T follicular helper cell (primary cell): ENCODE measurements at places on chromosomes 7 and 10.

- DNase-seq = no peak
Measured at GRCh38 chr10:99777918-99778714, 4.3 kb upstream of the ABCC2 start.

DNA sequence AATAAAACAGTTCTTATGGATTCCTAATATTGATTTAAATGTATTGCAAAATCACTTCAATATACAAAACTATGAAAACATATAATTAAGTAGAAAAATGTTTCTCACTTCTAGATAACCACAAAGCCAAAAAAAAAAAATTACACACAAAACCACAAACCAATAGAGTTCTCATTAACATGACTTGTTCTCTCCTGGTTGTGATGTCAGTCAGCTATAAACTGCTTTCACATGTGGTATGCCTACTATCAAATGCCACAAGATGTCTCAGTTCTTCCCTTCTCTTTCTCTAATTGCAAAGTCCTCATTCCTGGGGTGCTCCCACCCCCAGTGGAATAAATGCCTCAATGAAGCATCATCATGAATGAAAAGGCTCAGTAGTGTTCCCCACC is 16.6 kb downstream of the GNAI1 start:
- no peak for DNase-seq

DNA sequence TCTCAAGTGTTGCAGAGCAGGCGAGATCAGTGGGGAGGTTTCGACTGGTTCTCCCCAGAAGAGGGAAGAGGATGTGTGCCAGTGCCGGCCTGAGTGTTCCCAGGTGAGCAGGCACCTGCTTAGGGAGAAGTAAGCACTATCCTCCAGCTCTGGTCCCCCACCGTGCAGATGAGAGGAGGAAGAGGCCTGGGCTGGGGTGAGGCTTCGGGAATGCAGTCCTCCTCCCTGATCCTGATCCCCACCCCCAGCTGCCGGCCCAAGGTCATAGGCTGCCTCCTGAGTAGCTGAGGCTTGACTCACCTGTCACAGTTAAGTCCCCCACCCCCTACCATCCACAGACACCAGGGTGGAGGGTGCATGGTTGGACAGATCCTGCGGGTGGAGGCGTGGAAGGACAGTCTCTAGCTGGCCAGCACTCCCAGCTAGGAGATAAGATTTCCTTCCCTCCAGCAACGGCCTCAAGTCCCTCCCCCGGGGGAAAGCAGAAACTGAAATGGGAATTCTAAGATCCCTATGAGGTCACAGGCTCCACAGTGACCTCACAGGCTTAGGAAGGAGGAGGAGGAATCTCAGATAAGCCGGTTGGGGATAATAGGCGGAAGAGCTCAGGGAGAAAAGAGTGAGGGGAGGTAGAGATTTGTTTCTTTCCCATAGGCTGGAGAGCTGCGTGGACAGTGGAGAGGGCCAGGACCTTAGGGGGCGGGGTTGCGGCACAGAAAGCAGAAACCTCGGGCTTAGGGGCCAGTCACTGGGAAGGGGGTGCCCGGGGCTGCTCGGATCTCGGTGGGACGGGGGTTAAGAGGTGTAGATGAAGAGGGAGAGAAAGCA is 1.0 kb downstream of the LRCH4 start:
- no peak for DNase-seq

GRCh38 chr7:105673367-105674084 is 92.2 kb upstream of the EFCAB10 start:
- no peak for DNase-seq

- DNase-seq = no peak
Measured at GRCh38 chr10:75956624-75957023, 525.2 kb downstream of the LRMDA start.

GRCh38 chr7:131544449-131545301 is 11.8 kb downstream of the PODXL start:
- no peak for DNase-seq

- DNase-seq = no peak
Measured at GRCh38 chr7:34015651-34016050, 110.3 kb downstream of the BMPER start.

DNA sequence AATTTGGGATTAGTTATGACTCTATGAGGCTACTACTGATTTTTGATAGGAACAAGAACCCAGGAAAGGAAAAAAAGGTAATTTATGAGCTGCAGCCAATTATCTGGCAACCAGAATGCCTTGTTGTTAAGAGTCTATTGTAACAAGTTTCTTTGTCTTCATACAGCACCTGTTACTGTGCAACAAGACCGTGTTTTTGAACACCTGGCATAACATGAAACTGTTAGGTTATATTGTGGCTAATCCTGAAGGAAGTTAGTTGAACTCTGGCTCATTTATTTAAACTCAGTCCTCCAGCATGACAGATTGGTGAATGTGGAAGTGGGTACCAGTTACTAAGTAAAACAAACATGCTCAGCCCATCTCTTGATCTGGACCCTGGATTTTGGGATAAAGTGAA is 33.0 kb downstream of the RALA start:
- no peak for DNase-seq

DNA sequence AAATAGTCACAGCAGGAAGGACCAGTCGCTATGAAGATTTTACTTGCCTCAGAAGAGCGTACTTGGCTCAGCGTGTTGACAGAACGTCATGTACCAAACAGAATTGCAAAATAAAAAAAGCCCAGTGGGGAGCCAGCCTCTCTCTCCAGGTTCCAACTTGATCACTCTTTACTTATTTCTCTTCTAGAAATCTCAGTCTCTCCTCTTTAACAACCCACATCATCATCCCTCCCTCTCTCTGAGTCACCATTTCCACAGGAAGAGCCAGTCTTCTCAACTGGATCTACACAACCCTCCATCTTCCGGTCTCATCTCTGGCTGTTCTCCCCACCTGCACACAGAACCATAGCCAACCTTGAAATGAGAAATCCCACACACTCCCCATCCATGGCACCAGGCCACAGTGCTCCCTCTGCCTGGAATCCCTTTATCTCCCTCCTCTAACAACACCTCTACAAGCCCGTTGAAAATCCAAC is 718.3 kb downstream of the GRID1 start:
- DNase-seq = no peak

GRCh38 chr10:44911081-44911540 is at the start of gene TMEM72:
TMEM72 (plus strand) TSS chr10:44911337; CDS start chr10:44911513, 176 bp downstream.
- no peak for DNase-seq

- DNase-seq = peak; percentile 60
Measured at GRCh38 chr10:128210215-128211063, 84.2 kb upstream of the MKI67 start.

GRCh38 chr10:104336821-104337467 is 1.3 kb downstream of the ITPRIP start:
- DNase-seq = no peak

GRCh38 chr10:25978771-25979170 is 44.7 kb downstream of the MYO3A start:
- DNase-seq = no peak

- no peak for DNase-seq
Measured at GRCh38 chr7:71553306-71553705, 421.4 kb downstream of the GALNT17 start.

DNA sequence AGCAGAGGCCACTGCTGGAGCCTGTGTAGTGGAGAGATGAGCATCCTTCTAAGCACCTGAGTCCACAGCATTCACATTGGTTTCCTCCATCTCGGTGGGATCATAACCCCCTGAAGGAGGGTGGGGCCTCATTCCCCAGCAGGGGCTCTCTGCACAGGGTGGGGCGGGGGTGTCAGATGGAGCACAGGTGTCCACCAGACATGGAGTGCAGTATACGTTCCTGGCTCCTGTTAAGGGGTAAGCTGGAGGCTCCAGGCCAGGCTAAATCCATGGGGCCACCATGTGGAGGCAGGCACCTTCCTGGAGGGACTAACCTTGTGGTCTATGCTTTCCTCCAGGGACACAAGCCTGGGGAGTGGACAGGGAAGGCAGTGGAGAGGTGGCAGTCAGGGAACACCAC is 252.6 kb downstream of the GRID1 start:
- DNase-seq = no peak

GRCh38 chr10:103554488-103555324 is 61.2 kb downstream of the NEURL1 start:
- no peak for DNase-seq

DNA sequence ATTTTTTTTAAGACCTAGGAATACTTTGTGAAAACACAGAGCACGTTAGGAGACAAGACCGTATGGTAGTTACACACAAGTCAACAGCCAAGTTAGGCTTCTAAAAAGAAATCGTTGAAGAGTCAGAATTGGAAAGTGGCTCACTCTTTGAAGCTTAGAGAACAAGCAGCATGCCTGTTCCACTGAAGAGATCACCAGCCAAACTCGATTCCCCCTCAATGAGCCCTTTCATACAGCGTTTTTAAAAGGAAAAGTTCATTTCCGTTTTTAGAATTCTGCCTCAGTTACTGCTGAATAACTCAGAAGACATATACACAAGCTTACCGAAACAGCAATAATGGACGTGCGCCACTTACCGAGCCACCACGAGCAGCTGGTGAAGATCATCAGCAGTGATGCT is 41.0 kb downstream of the MCMBP start:
- DNase-seq = no peak

- DNase-seq = no peak
Measured at GRCh38 chr10:103855424-103855823, at the start of gene SH3PXD2A. SH3PXD2A (minus strand) TSS chr10:103855576; CDS start chr10:103855266, 310 bp downstream.

DNA sequence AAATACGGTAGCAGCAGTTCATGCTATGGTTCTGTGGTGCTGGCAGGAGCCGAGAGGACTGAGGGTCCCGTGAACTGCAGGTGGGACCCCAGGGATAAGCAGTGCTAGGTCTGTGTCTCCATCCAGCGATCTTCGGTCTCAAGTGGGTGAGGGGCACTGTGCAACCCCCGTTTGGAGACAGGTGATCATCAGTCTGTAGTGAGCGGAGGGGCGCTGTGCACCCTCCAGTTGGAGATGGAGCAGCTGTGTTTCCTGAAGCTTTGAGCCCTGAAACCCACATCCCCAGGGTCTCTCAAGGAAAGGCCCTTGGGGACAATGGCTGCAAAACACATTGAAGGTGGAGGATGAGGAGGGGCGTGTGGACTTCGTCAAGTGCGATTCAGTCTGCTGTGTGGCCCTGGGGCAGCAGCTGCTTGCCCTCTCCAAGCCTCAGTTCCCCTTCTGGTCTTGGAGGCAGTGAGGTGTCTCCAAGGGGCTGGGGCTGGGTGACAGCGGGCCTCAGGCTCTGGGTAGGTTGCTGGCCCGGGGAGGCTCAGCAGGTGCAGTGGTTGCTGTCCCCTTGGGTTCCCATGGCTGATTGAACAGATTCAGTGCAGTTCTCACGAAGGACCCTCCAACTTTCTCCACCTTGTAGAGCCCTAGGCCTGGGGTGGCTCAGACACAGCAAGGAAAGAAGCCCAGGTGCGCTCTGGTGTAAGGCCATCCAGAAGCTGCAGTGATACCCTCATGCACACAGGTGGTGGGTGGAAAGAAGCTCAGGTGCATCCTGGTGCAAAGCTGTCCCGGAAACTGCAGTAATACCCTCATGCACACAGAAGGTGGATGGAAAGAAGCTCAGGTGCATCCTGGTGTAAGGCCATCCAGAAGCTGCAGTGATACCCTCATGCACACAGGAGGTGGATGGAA is 160.6 kb downstream of the ADARB2 start:
- no peak for DNase-seq

DNA sequence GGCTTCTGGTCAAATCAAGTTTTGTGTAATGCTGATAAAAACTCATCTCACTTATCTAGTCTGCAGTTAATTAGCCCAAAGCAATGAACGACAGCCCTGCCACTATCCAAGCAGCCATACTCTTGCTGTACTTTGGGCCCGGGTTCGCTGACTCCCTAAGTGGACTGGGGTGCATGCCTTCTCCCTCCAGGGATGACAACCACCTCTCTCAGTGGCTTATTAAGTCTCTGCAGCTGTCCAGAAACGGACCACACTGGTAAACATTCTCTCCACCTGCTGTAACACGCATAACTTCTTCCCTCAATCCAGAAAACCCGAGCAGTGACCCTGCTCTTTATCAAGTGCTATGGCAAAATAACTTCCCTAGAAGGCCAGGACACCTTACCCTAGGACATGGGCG is 3.9 kb downstream of the FBXW4 start:
- DNase-seq = no peak

DNA sequence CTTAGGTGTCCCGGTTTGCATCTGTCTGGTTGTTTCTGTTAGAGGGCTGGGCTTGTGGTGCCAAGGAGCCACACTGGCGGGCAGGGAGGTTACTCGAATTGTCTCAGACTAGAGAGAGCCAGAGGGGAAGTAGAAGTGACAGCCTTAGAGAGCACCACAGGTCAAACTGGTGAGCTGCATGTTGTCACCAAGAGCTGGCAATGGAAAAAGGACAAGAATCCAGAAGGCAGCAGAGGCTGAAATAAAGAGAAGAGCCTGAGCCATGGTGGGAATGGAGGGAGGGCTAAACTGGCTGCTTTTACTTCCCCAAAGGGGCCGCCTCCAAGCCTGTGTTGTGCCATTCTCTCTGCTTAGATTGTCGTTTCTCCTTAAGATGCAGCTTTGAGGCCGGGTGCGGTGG is 31.1 kb upstream of the RHBDD2 start:
- no peak for DNase-seq

- no peak for DNase-seq
Measured at GRCh38 chr10:69703766-69704630, 74.0 kb downstream of the FAM241B start.

DNA sequence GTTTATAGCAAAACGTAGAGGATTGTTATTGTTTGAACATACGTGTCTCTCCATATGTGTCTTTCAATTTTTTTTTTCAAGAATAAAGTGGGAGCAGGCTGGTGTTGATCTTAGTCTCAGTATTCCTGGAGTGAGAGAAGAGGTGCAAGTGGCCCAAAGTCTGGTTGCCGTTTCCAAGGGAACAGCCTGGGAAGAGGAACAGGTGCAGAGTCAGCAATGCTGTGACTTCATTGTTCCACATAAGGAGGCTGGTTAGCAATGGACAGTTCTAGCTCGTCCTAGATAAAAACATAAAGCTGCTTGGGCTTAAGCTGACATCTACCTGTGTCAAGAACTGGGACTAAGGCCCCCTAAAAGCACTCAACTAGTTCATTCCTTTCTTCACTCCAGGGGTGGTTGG is 626.6 kb upstream of the TPK1 start:
- DNase-seq = no peak

DNA sequence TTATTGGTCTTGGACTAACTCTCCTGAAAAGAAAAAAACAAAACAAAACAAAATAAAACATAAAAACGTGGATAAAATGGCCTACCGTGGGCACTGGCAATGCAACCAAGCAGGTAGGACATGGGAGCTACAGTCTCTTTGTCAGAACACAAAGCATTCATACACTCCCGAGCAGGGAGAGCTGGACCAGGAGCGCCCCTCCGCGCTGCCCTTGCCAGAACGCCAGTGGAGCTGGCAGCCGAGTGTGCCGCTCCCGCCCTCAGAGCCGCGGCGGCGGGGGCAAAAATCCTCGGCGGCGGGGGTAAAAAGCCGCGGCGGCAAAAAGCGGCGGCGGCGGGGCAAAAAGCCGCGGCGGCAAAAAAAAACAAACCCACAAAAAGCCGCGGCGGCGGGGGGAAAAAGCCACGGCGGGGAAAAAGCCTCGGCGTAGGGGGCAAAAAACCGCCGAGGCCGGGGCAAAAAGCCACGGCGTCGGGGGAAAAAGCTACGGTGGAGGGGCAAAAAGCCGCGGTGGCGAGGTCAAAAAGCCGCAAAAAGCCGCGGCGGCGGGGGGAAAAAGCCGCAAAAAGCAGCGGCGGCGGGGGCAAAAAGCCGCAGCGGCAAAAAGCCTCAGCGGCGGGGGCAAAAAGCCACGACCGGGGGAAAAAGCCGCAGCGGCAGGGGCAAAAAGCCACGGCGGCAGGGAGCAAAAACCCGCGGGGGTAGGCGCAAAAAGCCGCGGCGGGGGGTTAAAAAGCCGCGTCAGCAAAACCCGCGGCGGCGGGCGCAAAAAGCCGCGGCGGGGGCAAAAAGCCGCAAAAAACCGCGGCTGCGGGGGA is 418.1 kb downstream of the ZNF716 start:
- DNase-seq = no peak
